Activated CD8-positive, alpha-beta T cell treated with anti-CD3 and anti-CD28 coated beads for 36 hours (primary cell): ENCODE measurements at places on chromosomes 12 and 14. TPM values are rescaled to one million over a fixed set of nuclear protein-coding genes. Genes with fewer than 3 reads are reported as not detected.
A peak's percentile ranks its signal among the peaks of the same experiment; 100 is the strongest.

GRCh38 chr14:83607682-83608081, 1922.3 kb upstream of the FLRT2 start:
- DNase-seq = no peak

- DNase-seq = no peak
Observed at GRCh38 chr12:52046859-52047258, 4.4 kb upstream of the NR4A1 start.

- no peak for DNase-seq
Observed at GRCh38 chr14:50670196-50670865, 2.2 kb upstream of the SAV1 start.

GRCh38 chr14:58814466-58814865, 176.7 kb downstream of the DACT1 start:
- no peak for DNase-seq

Gene IGF1
- 0.90 TPM for total RNA-seq

- DNase-seq = no peak
Observed at GRCh38 chr14:93023802-93024434, 91.8 kb downstream of the ITPK1 start.

- no peak for DNase-seq
Observed at GRCh38 chr12:129339336-129339735, 486.1 kb downstream of the GLT1D1 start.

Gene SMOC1
- total RNA-seq = not detected

Gene FSCB
- total RNA-seq = not detected

GRCh38 chr12:9951026-9951675, 19.0 kb upstream of the CLEC2A start:
- peak; percentile 61 for DNase-seq

- DNase-seq = no peak
Observed at GRCh38 chr14:36214476-36215216, 38.1 kb upstream of the PTCSC3 start.

DNA sequence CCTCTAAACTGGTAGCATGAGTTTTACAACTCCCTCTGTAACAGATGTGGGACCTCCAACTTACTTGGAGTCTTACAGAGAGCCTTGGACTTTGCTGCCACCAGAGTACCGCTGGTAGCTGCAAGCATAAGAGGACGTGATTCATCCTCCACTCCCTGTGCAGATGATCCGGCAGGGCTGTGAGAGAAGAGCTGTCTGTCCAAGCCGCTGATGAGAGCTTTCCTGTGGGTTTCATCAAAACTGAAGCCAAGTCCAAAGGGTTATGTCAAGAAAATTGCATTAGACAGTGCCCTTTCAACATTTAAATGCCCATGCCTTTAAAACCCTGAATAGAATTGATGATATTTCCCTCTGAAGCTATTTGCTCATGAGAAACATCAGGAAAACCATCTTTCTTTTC, 85.8 kb downstream of the LLPH start:
- DNase-seq = no peak

DNA sequence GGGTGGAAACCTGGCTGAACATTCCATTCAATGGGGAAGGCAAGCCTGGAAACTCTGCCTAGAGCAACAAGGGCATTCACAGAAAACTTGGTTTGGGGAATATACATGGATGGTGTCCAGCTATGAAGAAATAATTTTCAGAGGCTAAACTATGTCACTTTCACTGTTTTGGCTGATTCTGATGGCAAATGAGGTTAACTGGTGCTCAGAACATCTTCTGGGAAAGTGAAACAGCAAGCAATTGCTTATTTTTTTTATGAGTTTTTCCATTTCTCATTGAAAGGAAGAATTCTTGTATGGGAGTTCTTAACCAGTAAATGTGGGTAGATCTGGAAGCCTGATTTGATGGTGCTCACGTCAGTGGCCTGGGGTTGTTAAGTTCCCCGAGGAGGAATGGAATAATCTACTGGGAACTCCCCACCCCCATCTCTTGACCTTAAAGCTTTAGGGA, 132.8 kb upstream of the BTG1 start:
- DNase-seq = no peak

GRCh38 chr12:18101043-18101442, 11.1 kb upstream of the RERGL start:
- no peak for DNase-seq

Gene MGP
- total RNA-seq = not detected

DNA sequence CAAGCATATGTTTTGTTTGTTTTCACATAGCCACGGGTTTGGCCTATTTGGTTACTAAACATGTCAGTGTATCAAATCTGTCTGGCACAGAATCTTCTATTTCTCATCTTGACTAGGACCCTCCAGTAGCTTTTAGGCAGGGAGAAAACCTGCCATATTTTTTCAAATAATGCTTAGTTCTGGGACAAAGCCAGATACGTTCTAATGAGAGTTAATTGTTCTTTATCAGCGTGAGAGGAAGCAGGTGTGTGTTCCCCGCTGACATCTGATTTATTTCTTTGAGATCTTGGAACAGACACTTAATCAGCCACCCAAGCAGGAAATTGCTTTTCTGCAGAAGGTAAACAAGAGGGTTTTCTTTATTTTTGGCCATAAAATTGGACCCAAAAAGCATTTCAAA, 54.8 kb downstream of the GOLGA5 start:
- no peak for DNase-seq

GRCh38 chr12:41250748-41251147, 62.6 kb downstream of the PDZRN4 start:
- no peak for DNase-seq

Gene GALNT8
- 0.60 TPM for total RNA-seq

DNA sequence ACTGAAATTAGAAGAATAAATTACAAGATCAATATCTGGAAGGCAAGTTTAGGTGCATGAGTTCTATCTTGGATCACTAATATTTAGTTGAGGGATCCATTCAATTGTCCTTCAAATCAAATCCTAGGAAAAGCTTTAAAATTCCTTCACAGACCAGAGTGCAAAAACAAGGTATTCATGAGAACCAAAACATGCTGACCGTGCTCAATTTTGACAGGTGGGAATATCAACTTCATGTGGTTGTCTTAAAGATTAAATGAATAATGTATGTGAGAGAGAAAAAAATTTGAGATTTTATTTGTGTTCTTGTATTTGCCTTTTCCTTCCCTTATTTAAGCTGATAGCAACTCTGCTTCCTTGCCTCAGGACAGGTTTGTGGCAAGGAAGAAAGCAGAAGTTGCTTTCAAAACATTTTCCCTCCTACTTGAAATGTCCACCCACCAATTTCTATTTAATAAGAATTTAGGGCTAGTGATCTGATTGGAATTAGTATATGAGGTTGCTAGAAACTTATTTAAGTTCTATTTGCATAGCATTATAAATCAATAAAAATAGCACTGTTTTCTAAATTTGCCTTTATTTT, 4.9 kb upstream of the PPP1R12A start:
- no peak for DNase-seq

GRCh38 chr12:131986910-131987309, 37.2 kb downstream of the EP400 start:
- DNase-seq = no peak

DNA sequence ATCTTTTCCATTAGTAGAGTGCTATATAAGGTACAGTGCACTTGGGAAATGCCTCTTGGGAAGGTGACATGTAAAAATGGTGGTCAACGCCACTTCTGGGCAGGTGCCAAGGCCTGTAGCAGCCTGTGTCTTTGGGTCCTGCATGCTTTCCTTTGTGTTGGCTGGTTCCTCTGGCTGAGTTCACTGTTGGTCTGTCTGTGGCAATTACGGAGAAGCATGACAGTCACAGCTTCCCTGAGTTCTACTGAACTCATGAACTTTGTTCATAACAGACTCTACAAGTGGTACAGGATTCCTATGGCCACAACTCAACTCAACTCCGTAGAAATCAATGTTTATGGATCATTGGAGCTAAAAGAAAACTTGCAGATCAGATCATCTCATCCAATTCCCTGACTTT, 98.0 kb downstream of the CACNA1C start:
- DNase-seq = no peak

Gene TSPAN8
- total RNA-seq = not detected

DNA sequence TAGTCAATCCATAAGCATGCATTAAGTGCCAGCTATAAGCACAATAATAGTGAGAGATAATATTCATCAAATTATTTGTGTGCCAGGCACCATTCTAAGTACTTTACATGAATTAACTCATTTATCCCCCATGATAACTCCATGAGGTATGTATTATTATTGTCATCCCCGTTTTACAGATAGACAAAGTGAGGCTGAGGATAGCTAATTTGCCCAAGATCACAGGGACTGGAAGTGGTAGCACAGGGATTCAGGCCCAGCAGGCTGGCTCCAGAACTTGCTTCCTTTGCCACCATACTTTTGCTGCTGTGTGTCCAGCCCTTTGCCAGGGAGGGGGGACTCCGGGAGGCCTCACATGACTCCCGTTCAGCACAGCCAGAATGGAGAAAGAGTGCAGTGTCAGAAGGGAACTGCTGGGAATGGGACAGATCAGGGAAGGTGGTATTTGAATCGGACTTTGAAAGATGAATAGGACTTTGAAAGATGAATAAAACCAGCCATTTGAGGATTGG, 128.0 kb upstream of the PWP1 start:
- DNase-seq = no peak

- no peak for DNase-seq
Observed at GRCh38 chr14:93980456-93981201, 4.3 kb upstream of the ASB2 start.

DNA sequence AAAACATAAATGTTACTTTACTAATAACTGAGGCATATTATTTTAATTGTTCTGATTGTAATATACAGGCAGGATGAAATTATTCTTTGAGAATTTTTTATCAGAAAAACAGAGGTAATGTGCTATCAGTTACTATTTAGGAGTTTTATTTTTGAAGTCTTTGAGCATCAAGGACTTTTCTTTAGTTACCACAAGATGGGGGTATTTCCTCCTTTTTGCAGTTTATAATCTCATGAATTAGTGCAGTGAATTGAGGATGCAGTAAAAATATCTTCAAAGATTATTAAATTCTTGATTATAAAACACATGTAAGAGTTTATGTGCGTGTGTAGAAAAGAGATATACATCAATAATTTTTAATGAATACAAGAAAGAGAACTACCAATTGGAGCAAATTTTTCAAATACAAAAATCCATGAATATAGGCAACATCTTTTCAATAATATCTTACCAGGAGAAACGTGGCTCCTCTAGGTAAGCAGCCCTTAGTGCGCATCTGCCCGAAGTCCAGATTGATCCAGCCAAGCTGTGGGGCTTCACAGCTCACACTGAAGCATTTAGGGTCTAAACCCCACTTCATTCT, 71.6 kb downstream of the ERGIC2 start:
- no peak for DNase-seq
